HCT116 (cell line): ENCODE measurements at places on chromosomes 1 and 21. TPM values are rescaled to one million over a fixed set of nuclear protein-coding genes. Genes with fewer than 3 reads are reported as not detected.

- no peak for DNase-seq
Observed at GRCh38 chr1:28171246-28171645, 5.2 kb downstream of the PTAFR start.

DNA sequence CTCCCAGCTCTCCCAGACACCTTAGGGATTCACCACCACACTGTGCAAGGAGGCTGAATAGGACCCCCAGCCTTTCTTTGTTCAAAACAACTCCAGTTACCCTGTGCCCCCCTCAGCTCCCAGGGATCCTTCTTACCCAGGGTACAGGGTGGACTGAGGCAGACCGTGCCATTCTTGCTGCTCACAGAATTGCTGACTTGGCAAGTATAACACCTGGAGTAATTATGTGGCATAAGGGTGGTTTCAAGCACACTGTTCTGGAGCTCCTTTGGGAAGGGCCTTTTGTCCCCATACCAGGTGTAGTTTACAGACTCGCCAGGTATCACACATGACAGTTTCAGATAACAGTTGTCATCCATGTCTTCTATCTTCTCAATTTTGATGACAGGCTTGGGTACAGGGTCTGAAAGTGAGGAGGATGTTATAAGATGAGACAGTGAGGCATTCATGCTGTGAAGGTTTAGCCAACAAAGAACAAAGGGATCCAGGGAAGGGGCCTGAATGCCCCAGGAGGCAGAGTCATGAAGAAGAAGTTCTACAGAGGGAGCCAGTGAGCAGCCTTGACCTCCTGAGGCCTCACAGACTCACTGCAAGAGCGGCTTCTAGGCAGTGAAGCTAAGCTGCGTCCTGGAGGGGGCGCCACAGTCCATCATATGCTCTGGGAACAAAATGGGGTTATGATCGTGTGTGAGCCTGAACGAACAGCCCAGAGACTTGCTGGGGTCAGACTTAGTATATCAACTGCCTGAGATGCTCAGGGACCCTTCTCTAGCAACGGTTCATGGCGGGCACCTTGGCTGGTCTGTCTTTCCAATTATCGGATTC lies 30.3 kb downstream of the CD48 start:
- DNase-seq = peak; percentile 78

DNA sequence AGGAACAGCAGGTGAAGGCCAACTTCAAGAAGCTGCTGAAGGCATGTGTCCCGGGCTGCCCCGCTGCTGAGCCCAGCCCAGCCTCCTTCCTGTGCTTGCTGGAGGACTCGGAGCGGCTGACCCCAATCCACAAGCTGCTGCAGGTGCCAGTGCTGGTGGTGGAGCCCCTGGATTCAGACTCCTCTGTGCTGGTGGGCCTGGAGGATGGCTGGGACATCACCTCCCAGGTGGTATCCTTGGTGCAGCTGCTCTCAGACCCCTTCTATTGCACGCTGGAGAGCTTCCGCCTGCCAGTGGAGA lies 20.1 kb upstream of the NPPB start:
- no peak for DNase-seq

VASH2 gene
- 5.7 TPM for total RNA-seq

GRCh38 chr1:239722035-239722434 lies 335.7 kb downstream of the CHRM3 start:
- DNase-seq = no peak

KCNA2 gene
- total RNA-seq = not detected

- DNase-seq = no peak
Observed at GRCh38 chr1:246035060-246035541, 472.0 kb downstream of the SMYD3 start.

GRCh38 chr1:76027341-76027740 lies 47.2 kb upstream of the ST6GALNAC3 start:
- DNase-seq = no peak

GRCh38 chr1:76013206-76013581 lies 61.4 kb upstream of the ST6GALNAC3 start:
- DNase-seq = no peak

- no peak for DNase-seq
Observed at GRCh38 chr1:102578804-102579203, 529.5 kb downstream of the COL11A1 start.

LRRC3 gene
- total RNA-seq = 7.5 TPM

DNA sequence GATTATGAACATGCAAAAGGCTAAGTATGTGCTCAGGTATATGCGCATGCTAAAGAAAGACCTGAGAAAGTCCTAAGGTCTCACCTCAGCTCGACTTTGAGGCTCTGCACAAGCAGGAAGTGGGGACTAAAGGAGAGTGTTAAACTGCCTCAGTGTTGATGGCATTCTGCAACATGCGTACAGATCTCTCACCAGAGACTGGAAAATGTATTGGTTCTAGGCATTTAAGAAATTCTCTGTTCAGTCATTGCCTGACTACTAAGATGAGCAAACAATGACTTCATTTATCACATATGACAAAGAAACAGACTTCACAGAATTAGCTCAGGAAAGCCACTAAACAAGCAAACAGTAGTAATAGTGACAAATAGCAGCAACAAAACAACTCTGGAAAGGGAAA lies 90.8 kb downstream of the USH2A start:
- no peak for DNase-seq

GRCh38 chr1:209688746-209689234 lies 13.6 kb downstream of the G0S2 start:
- DNase-seq = no peak

TBX19 gene
- total RNA-seq = 3.0 TPM

- DNase-seq = no peak
Observed at GRCh38 chr1:217389895-217390294, 241.0 kb downstream of the GPATCH2 start.

DNA sequence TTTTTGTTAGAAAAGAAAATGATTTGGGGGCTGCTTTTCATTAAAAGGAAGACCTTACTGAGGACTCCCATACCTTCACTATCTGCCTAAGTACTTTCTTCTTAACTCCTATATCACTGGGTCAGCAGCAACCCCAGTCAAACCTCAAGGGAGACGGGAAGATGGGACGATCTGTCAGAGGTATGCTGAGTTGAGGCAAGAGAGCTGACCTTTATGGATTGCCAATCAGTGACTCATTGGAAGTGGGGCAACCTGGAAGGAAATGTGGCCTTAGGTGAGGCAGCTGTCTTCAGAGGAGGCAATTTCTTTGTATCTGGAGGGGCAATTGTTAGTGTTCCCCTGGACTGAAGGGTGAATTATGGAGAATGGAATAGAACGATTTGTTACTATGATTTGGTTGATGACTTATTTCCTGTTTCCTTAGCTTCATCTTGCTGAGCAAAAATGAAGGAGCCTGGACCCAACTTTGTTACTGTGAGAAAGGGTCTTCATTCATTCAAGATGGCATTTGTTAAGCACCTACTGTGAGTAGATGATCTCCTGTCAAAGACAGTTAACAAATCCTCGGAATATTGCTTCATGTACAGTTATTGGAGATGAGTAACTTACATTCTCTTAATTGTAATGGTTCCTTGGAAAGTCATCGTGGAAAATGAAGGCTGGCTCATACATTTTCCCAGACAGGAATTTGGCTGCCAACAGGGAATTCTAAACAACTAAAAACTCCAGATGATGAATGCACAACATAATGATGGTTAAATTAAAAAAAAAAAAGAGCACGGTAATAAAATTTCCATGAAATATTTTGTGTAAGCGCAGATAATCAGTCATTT lies 134.7 kb upstream of the KCNJ15 start:
- DNase-seq = no peak

DNA sequence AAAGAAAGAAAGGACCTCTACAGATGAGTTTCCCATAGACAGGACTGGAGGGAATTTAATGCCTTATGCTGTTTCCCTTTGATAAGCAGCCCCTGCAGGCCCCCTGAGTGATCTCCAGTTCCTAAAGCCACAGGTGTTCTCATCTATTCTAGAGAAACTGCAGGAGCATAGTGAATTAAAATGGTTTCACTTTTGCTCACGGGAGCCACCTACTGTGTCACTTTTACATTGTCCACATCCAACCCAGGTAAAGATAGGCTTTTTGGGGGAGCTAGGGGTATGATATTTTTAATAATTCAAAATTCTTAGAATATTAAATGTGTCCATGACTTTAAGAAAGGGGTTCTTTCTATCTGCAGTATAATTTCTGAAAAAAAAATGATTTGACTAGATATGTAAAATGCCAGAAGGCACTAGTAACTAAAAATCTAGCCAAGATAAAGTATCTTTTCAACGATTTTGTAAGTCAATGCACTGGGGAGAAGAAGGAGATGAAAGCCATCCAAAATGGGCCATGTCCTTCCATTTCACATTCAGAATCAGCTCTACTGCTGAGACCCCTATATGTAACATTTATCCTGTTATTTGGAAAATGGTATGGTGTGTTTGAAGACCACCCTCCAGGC lies 267.3 kb upstream of the DUSP10 start:
- no peak for DNase-seq

PCSK9 gene
- total RNA-seq = 39.6 TPM
